CD4-positive, alpha-beta T cell treated with Interferon gamma for 1 hour (primary cell): ENCODE measurements at places on chromosomes 3 and 15.
A peak's percentile ranks its signal among the peaks of the same experiment; 100 is the strongest.

DNA sequence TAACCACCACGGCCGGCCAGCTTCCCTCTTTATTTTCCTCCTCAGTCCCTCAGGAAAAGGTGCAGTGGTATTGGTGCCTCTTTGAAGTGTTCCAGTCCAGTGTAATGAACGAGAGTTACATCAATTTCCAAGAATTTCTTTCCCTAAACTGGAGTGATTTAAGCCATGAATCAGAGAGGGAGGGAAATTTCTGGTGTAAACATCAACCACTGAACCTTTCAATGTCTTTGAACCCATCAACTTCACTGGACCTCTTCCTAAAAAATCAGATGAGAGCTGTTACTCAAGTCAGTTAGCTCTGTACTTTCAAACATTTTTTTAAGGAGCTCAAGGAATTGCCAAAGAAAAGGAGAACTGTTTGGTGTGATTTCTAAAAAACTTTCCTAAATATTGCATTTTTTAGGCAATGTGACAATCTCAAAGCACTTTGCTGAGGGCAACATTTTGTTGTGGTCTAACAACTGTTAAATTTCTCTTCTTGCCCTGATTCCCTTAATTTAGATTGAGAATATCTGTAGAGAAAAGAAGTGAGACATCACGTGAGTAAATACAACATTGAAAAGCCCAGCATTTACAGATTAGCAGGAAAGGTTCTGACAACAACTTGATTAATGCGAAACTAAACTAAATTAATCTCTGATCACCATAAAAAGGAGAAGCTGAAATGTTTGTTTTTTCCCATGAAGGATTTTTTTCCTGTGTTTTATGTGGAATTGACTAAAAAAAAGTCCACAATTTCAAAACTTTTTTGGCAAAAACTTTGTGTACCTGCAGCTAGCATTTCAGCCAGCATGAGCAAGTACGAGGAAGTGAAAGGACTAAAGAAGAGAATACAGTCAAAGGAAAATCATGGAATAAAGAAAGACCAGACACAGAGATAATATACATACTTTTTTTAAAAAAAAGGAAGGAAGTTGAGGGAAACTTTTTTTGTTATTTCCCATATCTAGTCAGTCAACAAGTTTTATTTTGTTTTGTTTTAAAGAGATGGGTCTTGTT, 9.1 kb upstream of the DAZL start:
- DNase-seq = no peak

DNA sequence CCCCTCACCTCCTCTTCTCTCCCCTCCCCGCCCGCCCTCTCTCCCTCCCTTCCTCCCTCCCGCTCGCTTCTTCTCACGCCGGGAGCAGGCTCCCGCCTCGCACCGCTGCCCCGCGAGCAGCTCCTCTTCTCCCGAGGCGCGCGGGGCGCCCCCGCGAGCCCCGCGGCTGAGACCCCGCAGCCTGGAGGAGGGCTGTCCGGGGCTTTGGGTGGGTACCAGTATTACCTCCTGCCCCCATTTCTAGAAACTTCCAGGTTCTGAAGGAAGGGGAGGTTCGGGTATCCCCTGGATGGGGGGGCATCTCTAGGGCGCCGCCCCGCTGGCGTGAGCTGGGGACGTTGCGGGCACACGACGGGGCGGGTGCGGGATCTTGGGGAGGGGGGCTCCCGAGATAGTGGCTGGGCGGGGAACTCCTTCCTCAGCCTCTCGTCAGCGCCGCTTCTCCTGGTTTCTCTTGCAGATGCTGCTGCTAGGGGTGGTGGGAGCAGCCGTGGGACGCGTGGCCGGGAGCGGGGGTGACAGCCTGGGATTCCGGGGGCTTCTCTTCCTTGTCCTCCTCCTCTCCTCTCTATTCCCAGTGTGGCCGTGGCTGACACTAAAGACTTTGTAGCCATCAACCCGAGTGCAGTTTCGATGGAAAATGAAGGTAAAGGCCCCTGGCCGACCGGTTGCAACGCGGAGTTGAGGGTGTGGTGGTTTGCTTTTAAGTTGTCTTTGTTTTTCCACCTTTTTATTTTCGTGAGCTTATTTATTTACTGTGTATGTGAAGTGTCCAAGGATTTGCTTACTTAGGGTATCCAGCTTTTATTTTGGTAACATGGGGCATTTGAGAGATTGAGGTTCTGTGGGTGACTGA, 474 bp downstream of the ATP2C1 start:
- peak; percentile 51 for DNase-seq

GRCh38 chr3:126837773-126838172, 133.7 kb downstream of the CHCHD6 start:
- no peak for DNase-seq

DNA sequence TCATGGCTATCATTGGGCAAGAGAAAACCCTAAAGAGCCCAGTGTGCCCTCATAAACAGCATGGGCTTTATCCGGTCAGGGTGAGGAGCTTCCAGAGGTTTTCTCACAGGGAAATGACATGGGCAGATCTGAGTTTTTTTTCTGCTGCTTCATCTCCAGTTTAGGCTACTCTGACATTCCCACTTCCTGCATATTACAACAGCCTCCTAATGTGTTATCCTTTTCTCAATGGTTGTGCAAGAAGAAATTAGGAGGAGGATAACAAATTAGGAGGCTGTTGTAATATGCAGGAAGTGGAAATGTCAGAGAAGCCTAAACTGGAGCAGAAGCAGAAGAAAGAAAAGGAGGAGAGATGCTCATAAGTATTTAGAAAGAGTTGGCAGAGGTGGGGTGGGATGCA, 175.6 kb downstream of the MTHFS start:
- DNase-seq = no peak

DNA sequence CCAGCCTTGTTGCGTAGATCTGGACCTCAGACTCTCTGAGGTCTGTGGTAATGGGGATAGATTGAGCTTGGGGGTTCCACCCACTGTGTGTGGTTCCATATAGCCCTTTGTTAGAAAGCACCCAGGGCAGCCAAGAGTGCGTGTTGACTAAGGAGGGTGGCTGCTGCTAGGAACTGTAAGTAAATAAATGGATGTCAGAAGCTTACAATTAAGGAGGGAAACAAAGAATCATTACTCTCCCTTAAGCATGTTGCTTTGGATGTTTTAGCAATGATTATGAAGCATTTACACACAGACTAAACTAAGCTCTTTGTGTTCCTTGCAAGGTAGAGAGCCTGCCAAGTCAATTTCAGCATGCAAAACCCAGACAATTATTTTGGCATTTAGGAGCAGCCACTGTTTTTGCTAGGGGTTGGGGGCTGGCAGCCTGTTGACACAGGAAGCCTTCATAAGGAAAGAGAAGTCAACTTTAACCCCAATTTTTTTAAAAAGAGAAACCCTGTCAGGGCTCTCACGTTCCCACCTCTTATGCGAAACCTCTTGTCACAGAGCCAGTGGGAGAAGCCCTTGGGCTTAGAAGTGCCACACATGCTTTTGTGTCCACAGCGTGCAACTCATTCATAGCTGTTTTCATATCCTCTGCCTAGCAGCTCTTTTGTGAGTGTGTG, 127.8 kb downstream of the CMSS1 start:
- DNase-seq = no peak

DNA sequence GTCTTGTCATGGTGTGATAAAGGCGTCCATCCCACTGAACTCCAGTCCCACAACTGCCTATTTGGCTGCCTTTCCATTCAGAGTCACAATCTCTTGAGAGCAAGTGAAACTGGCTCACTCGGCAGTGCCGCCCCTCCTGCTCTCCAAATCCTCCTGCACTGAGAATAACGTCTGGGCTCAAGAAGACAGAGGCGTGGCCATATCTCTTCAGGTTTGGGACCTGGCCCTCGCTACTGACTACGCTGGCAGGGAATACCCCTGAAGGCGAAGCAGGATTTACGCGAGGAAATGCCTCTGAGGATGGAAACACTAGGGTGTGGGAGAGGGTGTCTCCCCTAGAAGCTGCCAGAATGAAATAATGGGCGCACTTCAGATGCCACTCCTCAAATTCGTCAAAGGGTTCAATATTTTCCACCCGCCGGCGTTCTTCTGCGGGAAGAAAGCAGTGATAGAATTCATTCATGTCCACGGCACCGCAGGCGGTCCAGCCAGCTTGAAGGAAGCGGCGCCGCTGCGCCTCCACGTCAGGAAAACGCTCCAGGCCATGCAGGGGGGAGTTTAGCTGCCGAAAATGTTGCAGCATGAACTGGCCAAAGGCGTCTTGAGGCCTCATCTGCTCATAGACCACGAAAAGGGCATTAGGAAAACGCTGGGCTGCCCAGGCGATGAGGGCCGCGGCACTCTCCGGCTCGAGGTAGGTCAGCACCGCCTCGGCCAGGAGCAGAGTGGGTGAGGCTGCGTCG, 985 bp downstream of the LCMT2 start:
- DNase-seq = peak; percentile 1

DNA sequence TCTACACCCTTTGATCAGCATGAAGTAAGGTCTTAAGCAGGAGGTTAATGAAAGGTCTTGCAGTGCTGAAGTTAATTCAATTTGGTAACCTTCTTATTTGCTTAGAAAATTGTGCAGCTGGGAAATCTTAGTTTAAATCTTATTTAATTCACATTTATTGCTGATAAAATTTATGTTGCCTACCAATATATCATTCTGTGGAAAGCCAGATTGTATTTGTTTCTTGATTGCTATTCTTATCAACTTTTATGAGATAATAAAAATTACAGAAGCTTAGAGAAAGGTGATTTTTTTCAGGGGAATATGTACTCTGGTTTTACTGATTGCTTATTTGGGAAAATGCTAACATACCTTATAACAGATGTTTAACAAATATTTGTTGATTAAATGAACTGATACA, 64.0 kb upstream of the PAQR5 start:
- DNase-seq = no peak

GRCh38 chr3:123119388-123119787, 52.6 kb downstream of the PDIA5 start:
- no peak for DNase-seq

DNA sequence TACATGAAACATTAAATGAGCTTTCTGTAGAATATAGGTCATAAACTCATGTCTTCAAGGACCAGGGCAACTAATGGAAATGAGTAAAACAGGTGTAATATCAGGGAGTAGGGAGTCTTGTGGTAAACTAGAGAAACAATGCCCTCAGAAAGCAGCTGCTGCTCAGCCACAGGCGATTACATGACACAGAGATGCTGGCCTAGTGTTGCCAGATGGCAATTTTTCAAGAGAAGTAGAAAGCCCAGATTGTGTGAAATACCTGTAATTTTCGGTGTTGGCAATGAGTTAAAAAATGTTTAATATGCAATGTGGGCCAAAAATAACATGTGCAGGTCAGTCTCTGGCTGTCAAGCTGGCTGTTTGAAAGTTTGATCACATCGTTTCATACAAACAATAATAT, 23.4 kb downstream of the NCEH1 start:
- DNase-seq = no peak

DNA sequence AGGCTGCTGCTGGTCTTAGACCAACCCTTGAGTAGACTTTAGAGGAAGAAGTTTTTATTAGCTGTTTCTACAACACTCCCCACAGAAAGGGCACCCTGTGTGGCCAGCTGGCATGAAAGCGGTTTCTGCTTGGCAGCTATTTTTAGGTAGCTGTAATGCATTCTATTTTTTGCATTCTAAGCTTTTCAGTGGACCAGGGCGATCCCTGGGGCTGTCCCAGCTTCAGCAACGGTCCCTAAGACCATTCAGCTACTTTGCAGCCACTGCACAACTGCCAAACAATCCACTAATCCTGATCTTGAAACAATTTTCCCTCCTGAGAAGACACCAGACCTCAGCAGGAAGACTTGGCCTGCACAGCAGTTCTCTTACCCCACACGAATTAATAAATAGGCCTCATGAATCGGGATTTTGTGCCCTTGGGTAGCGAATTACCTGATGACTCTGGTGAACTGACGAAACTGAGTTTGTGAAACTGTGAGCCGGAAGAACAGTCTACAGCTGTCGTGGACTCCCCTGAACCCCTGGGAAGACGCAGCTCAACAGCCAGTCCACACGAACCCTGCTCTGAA, 14.6 kb upstream of the TFRC start:
- DNase-seq = peak; percentile 25

DNA sequence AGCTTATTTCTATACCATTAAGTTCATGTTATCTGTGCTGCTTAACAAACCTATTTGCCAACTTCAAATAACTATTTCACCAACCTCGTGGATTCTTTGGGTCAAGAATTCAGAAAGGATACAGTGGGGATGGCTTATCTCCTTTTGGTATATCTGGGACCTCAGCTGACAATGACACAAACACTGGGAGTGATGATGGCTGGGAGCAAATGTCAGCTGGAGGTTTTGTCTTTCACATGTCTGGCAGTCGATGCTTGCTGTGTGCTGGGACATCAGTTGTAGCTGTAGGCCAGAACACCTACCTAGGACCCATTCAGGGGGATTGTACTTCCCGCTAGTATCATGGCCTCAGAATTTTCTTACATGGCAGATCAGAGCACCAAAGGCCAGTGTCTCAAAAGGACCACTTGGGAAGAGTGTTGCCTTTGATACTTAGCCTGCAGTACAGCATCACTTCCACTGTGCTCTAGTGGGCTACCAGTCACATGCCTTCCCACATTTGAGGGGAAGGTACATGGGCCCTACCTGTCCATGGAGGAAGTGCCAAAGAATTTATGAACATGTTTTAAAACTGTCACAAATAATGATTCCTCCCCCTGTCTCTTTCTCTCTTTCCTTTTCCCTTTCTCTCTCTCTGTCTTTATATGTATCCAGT, 23.7 kb upstream of the FAM98B start:
- no peak for DNase-seq

DNA sequence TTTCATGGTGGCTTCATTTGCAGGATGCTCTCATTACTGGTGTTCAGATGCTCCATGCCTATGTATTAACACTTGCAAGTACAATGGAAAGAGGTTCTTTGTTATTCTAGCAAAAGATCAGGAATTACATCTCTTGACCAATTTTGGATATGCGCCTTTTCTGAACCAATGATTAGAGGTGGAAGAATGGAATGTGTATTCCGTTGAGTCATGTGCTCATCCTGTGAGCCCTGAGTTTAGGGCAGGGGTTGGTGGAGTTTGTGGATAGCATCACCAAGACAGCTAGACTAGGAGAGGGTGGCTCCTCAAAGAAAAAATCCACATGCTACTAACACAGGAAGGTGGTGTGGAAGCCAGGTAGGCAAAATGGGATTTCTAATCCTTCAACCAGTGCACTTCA, 80.7 kb upstream of the SLC25A26 start:
- no peak for DNase-seq

- no peak for DNase-seq
These were observed 35.4 kb upstream of the RAB6B start for GRCh38 chr3:133931084-133931483.

DNA sequence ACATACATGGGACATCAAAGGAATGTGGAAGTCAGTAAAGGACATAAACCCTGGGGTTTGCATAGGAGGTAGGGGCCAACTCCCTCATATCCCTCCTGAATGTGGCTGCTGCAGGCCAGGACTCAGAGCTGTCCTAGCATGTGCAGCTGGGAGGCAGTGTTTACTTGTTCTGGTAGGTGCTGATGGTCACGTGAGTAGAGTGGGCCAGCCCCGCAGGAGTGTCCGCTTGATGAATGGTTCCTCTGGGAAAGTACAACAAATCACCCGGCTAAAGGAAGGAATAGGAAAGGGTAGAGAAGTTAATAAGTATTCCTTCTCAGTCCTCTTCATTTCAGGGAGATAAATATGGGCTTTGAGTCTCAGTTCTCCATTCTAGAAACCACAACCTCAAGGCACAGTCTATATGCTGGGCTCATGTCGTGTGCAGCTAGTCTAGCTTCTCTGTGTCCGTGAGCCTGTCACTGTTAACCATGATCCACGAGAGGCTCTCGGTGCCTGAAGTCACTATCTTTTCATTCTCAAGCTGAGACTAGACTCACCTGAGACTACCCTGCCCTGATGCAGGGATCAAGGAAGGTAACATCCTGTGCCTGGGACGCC, 17.9 kb downstream of the RIOX2 start:
- no peak for DNase-seq

- no peak for DNase-seq
These were observed 265.4 kb upstream of the ARHGEF26 start for GRCh38 chr3:153855772-153856171.

- no peak for DNase-seq
These were observed 175.6 kb upstream of the ANKRD28 start for GRCh38 chr3:15973414-15973813.
